ENCODE measurements at places on chromosomes 12 and 14. TPM values are rescaled to one million over a fixed set of nuclear protein-coding genes. Genes with fewer than 3 reads are reported as not detected.

GRCh38 chr12:57550641-57551549 is 1.1 kb downstream of the KIF5A start:
- no peak for DNase-seq
- no peaks in the 10 kb centered on the region for H3K27me3 ChIP-seq
- H3K4me1 ChIP-seq = peaks cover 11% of the 10 kb centered on the region
- peak overlapping the region; percentile 50 for H3K4me3 ChIP-seq
- no peaks in the 10 kb centered on the region for H3K36me3 ChIP-seq

GRCh38 chr12:47282206-47282605 is 202.4 kb upstream of the AMIGO2 start:
- DNase-seq = no peak
- H3K4me3 ChIP-seq = no peak overlapping the region
- no peak overlapping the region for H3K27ac ChIP-seq
- peaks cover 3% of the 10 kb centered on the region for H3K4me1 ChIP-seq
- no peaks in the 10 kb centered on the region for H3K27me3 ChIP-seq
- no peaks in the 10 kb centered on the region for H3K36me3 ChIP-seq

- peaks cover 4% of the 10 kb centered on the region for H3K4me1 ChIP-seq
- no peaks in the 10 kb centered on the region for H3K36me3 ChIP-seq
- H3K27me3 ChIP-seq = no peaks in the 10 kb centered on the region
- no peak overlapping the region for H3K27ac ChIP-seq
- DNase-seq = peak; percentile 21
These were observed 220.6 kb upstream of the HMGA2 start for GRCh38 chr12:65603438-65604351.

GRCh38 chr12:1606021-1606622 is 11.7 kb upstream of the FBXL14 start:
- H3K36me3 ChIP-seq = no peaks in the 10 kb centered on the region
- H3K27ac ChIP-seq = peak overlapping the region; percentile 88
- H3K4me1 ChIP-seq = peaks cover 12% of the 10 kb centered on the region
- no peaks in the 10 kb centered on the region for H3K27me3 ChIP-seq

GRCh38 chr12:2268471-2269286 is 215.9 kb downstream of the CACNA1C start:
- H3K27ac ChIP-seq = no peak overlapping the region
- DNase-seq = no peak
- no peaks in the 10 kb centered on the region for H3K36me3 ChIP-seq
- H3K4me1 ChIP-seq = peaks cover 3% of the 10 kb centered on the region
- no peak overlapping the region for H3K4me3 ChIP-seq
- no peaks in the 10 kb centered on the region for H3K27me3 ChIP-seq

GRCh38 chr12:101474248-101474647 is 888 bp upstream of the SPIC start:
- no peaks in the 10 kb centered on the region for H3K27me3 ChIP-seq
- DNase-seq = no peak
- no peaks in the 10 kb centered on the region for H3K4me1 ChIP-seq
- no peak overlapping the region for H3K27ac ChIP-seq

DNA sequence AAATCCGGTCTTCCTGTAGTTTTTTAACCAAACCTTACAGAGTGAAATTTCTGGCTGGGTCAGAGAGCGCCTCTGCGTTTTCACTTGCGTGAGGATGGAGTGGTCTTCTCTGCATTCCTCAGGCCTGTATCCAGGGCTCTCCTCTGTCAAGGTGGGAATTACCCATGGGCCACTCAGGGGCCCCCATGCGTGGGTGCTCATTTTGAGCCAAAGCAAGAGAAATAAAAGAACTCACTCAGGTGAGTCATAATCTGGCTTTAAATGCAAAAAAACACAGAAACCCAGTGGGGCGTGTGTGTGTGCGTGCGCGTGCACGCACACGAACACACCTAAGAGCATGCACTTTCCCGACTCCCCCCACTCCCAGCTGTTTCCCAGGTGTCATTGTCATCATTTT is 104.0 kb upstream of the PWP1 start:
- H3K36me3 ChIP-seq = no peaks in the 10 kb centered on the region
- H3K4me3 ChIP-seq = peak overlapping the region; percentile 50
- H3K4me1 ChIP-seq = peaks cover 7% of the 10 kb centered on the region

- no peaks in the 10 kb centered on the region for H3K27me3 ChIP-seq
- no peak for DNase-seq
- H3K27ac ChIP-seq = no peak overlapping the region
- H3K4me3 ChIP-seq = no peak overlapping the region
- H3K36me3 ChIP-seq = no peaks in the 10 kb centered on the region
- H3K4me1 ChIP-seq = peaks cover 40% of the 10 kb centered on the region
These were observed 35.3 kb downstream of the MAP1LC3B2 start for GRCh38 chr12:116594325-116595038.

GRCh38 chr14:83290447-83290846 is 1756.8 kb upstream of the SEL1L start:
- no peaks in the 10 kb centered on the region for H3K4me1 ChIP-seq
- H3K36me3 ChIP-seq = no peaks in the 10 kb centered on the region
- no peak for DNase-seq
- H3K27me3 ChIP-seq = no peaks in the 10 kb centered on the region
- no peak overlapping the region for H3K4me3 ChIP-seq
- H3K27ac ChIP-seq = no peak overlapping the region

GRCh38 chr12:116739381-116739887 is 1.3 kb downstream of the RNFT2 start:
- H3K27me3 ChIP-seq = no peaks in the 10 kb centered on the region
- peaks cover 6% of the 10 kb centered on the region for H3K4me1 ChIP-seq
- DNase-seq = no peak

GRCh38 chr14:101869217-101869616 is 95.2 kb upstream of the DYNC1H1 start:
- no peak overlapping the region for H3K4me3 ChIP-seq
- H3K27ac ChIP-seq = no peak overlapping the region
- no peaks in the 10 kb centered on the region for H3K4me1 ChIP-seq
- no peaks in the 10 kb centered on the region for H3K36me3 ChIP-seq
- H3K27me3 ChIP-seq = no peaks in the 10 kb centered on the region

DNA sequence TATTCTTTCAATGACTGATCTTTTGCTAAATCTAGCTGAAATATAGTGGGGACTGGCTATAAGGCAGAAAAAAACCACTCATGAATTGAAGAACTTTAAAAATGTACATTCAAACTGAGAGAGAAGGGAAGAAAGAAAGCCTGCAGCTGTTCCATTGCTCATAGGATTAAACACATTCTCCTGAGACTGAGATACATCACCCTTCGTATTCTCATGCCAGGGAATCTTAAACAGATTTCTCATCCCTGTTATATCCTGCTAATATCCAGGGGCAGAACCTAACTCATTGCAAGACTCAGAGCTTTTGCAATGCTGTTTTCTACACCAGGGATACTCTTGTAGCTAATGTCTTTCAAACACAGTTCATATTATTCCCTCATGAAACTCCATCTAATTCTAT is 67.2 kb upstream of the ACSS3 start:
- H3K27ac ChIP-seq = no peak overlapping the region
- no peaks in the 10 kb centered on the region for H3K4me1 ChIP-seq
- no peaks in the 10 kb centered on the region for H3K36me3 ChIP-seq
- no peak for DNase-seq
- no peaks in the 10 kb centered on the region for H3K27me3 ChIP-seq
- H3K4me3 ChIP-seq = no peak overlapping the region

DNA sequence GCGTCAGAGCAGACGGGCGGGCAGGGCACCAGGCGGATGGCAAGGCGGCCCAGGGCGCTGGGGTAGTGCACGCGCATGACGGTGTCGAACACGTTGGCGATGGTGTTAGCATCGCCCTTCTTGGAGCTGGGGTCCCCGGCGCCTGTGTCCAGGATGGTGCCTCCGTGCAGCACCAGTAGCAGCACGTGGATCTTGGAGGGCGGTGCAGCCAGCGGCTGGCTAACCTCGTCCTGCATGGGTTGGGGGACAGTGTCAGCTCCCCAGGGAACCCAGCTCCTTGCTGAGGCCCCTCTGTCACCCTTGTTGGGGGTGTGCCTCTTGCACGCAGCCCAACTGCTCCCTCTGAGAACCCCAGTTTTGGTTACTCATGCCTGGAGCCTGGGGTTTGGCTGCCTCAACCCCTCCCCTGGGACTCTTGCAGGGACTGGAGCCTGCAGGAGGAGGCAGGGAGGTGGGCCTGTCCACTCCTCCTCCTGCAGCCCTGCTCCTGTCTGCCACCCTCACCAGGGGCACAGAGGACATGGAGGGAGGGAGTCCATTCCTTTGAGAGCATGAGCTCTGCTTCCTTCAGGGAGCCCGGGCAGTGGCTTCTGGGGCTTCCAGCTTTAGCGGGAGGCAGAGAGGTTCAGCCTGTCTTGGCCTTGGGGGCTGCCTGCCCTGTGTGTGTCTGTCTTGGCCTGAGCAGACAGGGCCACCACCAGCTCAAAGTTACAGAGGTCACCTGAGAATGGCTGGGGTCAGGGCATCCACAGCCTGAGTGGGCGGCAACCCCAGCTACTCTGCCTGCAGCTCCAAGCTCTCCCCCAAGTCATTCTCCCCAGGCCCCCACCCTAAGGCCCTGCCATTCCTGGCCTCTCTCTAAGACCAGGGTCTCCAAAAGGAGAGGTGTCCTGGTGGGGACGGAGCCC is 17.1 kb downstream of the ARL6IP4 start:
- H3K4me1 ChIP-seq = peaks cover 10% of the 10 kb centered on the region
- no peak overlapping the region for H3K27ac ChIP-seq
- H3K4me3 ChIP-seq = no peak overlapping the region
- DNase-seq = no peak
- H3K27me3 ChIP-seq = no peaks in the 10 kb centered on the region

- DNase-seq = no peak
- peaks cover 3% of the 10 kb centered on the region for H3K4me1 ChIP-seq
These were observed 29.0 kb downstream of the NFKBIA start for GRCh38 chr14:35375558-35376025.

DNA sequence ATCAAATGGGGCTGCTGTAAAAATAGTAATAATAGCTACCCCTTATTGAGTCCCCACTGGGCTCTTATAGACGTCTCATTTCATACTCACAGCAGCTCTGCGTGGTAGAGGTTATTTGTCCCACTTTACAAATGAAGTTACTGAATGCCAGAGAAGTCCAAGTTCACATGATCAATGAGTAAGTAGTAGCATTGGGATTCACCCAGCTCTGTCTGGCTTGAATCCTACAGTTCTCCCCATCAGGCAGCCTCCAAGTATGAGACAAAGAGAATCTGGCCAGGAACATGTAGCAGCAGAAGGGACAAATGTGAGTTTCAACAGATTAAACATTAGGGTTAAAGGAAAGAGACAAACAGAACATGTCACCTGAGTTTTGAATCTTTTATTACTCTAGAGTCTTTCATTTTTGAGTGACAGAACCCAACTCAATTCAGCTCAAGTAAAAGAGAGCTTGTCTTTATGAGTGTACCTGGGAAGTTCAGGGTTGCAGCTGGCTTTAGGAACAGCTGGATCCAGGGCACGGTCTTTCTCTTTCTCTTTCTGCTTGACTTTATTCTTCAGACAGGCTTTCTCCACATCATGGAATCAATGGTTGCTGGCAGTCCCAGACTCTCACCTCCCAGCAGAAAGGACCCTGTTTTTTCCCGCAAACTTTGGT is 64.1 kb upstream of the JDP2 start:
- H3K36me3 ChIP-seq = no peaks in the 10 kb centered on the region
- H3K27me3 ChIP-seq = no peaks in the 10 kb centered on the region
- no peak overlapping the region for H3K4me3 ChIP-seq
- H3K4me1 ChIP-seq = peaks cover 7% of the 10 kb centered on the region

DNA sequence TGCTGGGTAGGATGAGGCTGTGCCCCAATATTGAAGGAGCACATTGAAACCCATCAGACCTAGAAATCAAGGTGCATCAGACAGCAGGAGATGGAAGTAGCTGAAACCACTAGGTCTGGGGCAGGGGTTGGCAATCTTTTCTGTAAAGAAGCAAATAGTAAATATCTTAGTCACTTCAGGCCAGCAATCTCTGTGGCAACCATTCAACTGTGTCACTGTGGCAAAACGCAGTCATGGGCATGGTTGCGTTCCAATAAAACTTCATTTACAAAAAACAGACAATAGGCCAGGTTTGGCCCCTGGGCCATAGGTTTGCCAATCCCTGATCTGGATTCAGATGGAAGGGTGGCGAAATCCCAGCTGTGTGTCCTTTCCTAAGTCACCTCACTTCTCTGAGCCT is 397.3 kb downstream of the MED13L start:
- DNase-seq = no peak
- no peak overlapping the region for H3K4me3 ChIP-seq
- H3K27ac ChIP-seq = no peak overlapping the region
- H3K4me1 ChIP-seq = no peaks in the 10 kb centered on the region

- no peaks in the 10 kb centered on the region for H3K4me1 ChIP-seq
- H3K4me3 ChIP-seq = no peak overlapping the region
- H3K36me3 ChIP-seq = no peaks in the 10 kb centered on the region
- no peak for DNase-seq
- no peak overlapping the region for H3K27ac ChIP-seq
These were observed 21.2 kb downstream of the TBX5 start for GRCh38 chr12:114384739-114385138.

DNA sequence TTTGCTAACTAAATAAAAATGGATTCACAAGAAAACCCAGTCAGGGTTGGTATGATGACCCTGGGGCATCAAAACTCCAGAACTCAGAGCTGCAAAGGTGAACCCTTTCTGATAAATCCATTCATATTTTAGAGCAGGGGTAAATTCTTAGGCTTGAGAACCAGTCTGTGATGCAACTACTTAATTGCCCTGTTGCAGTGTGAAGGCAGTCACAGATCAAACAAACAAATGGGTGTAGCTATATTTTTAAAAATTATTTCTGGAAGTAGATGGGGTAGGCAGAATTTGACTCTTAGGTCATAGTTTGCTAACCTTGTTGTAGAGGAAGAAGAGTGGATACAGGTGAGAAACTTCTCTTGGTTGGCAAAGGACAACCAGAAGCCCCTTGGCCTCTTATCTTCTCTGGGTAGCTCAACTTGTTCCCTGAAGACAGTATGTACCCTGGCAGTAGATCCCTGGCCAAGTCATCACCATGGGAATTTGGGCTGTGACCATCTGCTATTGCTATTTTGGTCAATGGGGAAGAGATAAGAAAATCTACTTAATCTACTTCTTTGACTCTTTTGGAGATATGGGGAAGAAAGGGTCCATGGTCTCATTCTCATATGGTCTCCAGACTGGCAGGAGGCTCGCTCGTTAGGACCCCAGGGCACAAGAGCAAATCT is 216.1 kb downstream of the PPM1H start:
- no peak overlapping the region for H3K27ac ChIP-seq
- H3K4me1 ChIP-seq = peaks cover 13% of the 10 kb centered on the region
- no peaks in the 10 kb centered on the region for H3K27me3 ChIP-seq
- no peaks in the 10 kb centered on the region for H3K36me3 ChIP-seq
- DNase-seq = no peak

DNA sequence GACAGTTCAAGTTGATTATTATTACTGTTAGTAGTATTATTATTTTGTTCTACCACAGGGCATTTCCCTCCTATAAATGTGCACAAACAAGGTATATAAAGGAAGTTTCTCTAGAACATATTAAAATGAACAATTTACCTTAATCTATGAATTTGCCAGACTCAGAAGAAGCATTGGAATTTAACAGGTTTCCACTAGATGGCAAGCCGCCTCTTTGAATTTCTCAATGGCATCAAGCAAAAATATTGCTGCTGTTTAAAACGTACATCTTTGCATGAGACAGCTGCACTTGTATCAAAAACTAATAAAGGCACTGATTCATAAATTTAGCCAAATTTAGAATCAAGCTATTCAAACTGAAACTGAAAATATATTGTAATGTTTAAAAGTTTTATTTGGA is 34.6 kb upstream of the MIS18BP1 start:
- no peaks in the 10 kb centered on the region for H3K36me3 ChIP-seq
- DNase-seq = no peak
- no peak overlapping the region for H3K27ac ChIP-seq
- H3K4me1 ChIP-seq = no peaks in the 10 kb centered on the region
- H3K27me3 ChIP-seq = no peaks in the 10 kb centered on the region

The LUM gene
- total RNA-seq = 17.5 TPM

The SRSF9 gene
- total RNA-seq = 199 TPM

The SLC48A1 gene
- total RNA-seq = 25.5 TPM

The ADGRD1 gene
- total RNA-seq = 42.8 TPM

The KRT7 gene
- 3.3 TPM for total RNA-seq

The TAS2R13 gene
- total RNA-seq = 3.6 TPM

The REM2 gene
- total RNA-seq = 4.8 TPM

The SLC7A8 gene
- 94.2 TPM for total RNA-seq

The ENTPD5 gene
- 39.5 TPM for total RNA-seq

Measured in testis (tissue), 5 donors.